Heart left ventricle (tissue), 16 donors: ENCODE measurements at places on chromosomes 5 and 9. TPM values are rescaled to one million over a fixed set of nuclear protein-coding genes. Genes with fewer than 3 reads are reported as not detected.

The FAXDC2 gene
- total RNA-seq: 21.9 TPM

The NFIB gene
- 94.6 TPM for total RNA-seq

The PRUNE2 gene
- total RNA-seq: 2.6 TPM

- no peak for DNase-seq
Measured at GRCh38 chr9:131709771-131710431, 30.0 kb downstream of the RAPGEF1 start.

GRCh38 chr9:80701061-80701460 lies 988.3 kb downstream of the TLE1 start:
- no peak for DNase-seq
